IMR-90 (cell line): ENCODE measurements at places on chromosomes 2 and 18. TPM values are rescaled to one million over a fixed set of nuclear protein-coding genes. Genes with fewer than 3 reads are reported as not detected.
A peak's percentile ranks its signal among the peaks of the same experiment; 100 is the strongest.

The MC2R gene
- not detected in 2 replicates for total RNA-seq

The ANKRD30B gene
- not detected in 2 replicates for total RNA-seq

The CAPN14 gene
- under 0.01 TPM in 2 replicates for total RNA-seq

The RBM43 gene
- total RNA-seq = 1.6 and 2.5 TPM in 2 replicates

The HK2 gene
- total RNA-seq = 17.4 and 17.8 TPM in 2 replicates

DNA sequence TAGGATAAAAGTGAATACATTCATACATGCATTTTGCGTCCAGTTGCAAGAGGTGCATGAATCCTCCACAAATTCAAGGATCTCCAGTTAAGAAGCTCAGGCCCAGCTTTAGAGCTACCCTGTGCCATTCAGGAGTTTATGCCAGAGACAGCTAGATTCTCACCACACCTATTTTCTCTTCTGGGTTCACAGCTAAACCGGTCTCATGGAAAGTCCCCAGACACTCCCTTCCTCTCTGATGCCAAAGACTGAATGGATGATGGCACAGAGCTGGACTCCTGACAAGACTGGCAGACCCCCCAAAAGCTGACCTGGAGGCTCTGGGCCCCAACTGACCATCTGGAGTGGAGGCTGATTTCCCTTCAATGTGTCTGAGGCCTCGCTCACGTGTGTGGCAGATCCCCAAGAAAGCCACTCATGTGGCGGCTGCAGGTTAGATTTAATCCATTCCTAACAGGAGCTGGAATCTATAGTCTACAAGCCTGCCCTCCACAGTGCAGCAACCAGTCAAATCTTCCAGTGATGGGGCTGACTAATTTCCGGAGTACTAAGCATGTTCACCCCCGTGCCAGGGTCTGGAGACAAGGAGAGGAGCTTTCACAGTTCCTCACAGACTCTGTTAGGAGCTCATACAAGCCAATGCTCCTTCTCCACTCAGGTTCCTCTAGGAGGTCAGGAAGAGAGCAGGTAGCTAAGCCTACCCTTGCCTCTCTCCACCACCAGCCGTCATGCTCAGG lies 257.1 kb downstream of the BCL11A start:
- no peak for DNase-seq

DNA sequence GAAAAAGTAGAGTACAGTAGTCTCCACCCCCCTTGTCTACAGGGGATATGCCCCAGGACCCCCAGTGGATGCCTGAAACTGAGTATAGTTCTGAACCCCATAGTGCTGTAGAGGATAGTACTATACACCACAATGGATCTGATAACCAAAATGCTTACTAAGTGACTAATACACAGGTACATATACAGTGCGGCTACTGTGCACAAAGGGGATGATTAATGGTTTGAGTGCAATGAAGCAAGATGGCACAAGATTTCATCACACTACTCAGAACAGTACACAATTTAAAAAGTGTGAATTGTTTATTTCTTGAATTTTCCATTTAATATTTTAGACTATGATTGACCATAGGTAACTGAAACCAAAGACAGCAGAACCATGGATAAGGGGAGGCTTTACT lies 446.9 kb upstream of the NRP2 start:
- DNase-seq = no peak

DNA sequence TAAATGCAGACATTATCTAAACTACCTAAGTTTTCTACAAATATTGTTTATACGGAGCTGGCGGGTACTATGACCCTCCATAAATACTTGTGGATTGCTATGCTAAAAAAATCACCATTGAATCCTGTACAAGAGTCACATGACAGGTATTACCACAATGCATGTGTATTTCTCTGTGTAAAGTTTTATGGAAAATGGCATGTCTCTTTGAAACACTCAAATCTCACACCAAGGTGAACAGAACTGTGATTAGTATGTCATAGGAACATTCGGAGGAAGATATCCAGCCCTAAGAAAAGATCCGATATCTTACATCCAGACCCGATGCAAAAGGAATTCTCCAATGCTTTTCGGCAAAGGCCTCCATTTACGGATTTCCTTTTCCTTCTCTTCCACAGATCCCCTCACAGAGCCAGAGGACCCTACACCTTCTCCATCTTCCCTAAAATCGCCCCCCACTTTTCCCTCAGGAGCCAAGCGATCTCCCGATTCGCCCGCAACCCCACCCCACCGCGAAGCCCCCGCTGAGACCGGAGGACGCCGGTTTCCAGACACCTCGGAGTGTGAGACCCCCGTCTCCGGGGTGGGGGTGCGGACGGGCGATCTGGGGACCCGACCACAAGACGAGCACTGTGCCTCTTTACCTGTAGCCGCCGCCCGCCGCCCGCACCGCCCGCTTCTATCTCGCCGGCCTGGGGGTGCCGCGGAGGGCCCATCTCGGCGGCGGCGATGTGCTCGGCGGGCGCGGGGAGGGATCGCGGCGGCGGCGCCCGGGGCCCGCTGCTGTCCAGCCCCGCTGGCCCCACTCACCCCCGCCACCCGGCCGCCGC lies 1.2 kb downstream of the SAP130 start:
- DNase-seq = peak; percentile 8

DNA sequence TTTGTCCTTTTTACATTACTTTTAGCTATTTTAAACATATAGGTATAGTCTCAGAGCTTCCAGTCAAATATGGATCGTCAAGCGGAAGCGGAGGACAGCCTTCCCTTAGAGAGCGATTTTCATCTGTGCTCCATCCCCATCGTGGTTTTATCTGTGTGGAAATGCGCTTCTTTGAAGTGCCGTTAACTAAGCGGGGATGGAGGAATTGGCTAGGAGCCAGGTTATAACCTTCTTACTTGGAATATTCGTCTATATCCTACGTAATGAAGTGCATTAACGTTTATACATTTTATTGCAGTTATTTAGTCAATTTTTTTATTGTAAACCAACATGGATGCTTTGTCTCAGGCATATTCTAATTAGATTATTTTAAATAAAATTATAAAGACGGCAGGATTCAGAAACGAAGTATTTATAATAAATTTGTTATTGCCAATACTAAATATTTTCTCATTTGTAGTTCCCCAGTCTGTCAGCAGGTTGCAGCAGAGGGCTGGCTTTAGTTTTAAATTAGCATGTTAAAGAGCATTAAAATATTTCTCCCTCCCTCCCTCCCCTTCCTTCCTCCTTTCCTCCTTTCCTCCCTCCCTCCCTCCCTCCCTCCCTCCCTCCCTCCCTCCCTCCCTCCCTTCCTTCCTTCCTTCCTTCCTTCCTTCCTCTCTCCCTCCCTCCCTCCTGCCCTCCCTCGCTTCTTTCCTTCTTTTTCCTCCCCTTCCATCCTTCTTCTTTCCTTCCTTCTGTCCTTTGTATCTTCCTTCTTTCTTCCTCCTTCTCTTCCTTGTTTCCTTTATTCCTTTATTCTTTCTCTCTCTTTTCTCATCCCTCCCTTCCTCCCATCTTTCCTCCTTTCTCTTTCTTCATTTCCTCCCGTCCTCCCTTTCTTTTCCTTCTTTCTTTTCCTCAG lies 80.6 kb upstream of the DOCK10 start:
- DNase-seq = peak; percentile 47

- peak; percentile 79 for DNase-seq
Measured at GRCh38 chr18:74796841-74797576, 199.3 kb downstream of the ZNF407 start.

DNA sequence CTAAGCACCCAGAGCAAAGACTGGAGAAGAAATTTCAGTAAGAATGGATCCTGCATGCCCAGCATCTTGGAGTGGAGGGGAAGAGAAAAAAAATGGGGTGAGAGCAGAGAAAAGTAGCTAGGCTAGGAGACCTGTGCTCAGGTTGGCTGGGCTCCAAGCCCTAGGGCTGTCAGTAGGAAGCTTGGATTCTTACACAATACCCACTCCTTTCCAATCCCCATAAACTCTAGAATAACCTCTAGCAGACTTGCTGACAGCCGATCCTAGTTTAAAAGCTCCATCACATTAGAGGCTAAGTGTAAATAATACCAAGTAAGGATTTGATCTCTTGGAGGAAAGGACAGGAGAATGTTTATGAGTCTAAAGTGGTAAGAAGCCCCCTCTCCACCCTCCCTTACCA lies 46.2 kb upstream of the NABP1 start:
- DNase-seq = peak; percentile 66

DNA sequence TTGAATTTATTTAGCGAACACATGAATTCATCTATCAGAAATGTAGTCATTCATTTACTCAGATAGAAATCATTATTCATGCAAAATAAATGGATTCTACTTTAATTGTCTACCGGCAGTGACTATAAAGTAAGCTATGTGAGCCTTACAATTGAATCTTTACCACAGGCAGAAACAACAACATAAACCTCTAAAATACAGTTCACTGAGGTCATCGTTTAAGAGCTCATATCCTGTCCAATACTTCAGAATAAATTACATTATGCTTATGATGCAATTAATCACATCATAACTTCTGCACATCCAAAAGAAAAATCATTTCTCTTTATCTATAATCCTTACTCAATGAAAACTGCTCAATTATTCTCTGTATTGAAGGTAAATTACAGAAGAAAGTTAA lies 244.7 kb downstream of the HNMT start:
- DNase-seq = no peak

GRCh38 chr2:235005023-235005422 lies 53.2 kb downstream of the SH3BP4 start:
- no peak for DNase-seq

DNA sequence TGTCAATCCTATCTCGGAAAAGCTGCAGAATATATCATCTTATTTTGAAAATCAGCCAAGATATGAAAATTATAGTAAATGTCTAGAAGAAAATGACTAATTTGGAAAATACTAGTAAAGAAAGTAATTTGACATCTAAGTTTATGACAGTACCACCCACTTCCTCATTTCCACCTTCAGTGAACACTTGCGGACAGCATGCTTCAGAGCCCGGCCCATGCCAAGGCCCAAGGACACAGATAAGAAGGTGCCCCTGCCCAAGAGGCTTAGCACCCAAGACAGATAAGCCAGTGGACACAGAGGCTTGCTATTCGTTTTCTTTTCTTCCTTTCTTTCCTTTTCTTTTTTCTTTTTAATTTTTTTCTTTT lies 4.8 kb upstream of the KCNG2 start:
- no peak for DNase-seq
